ENCODE measurements at places on chromosomes 3 and 15.
A peak's percentile ranks its signal among the peaks of the same experiment; 100 is the strongest.

- DNase-seq = no peak
Observed at GRCh38 chr3:59084583-59084982, 34.8 kb upstream of the CFAP20DC start.

- no peak for DNase-seq
Observed at GRCh38 chr3:143066033-143066432, 53.5 kb upstream of the CHST2 start.

DNA sequence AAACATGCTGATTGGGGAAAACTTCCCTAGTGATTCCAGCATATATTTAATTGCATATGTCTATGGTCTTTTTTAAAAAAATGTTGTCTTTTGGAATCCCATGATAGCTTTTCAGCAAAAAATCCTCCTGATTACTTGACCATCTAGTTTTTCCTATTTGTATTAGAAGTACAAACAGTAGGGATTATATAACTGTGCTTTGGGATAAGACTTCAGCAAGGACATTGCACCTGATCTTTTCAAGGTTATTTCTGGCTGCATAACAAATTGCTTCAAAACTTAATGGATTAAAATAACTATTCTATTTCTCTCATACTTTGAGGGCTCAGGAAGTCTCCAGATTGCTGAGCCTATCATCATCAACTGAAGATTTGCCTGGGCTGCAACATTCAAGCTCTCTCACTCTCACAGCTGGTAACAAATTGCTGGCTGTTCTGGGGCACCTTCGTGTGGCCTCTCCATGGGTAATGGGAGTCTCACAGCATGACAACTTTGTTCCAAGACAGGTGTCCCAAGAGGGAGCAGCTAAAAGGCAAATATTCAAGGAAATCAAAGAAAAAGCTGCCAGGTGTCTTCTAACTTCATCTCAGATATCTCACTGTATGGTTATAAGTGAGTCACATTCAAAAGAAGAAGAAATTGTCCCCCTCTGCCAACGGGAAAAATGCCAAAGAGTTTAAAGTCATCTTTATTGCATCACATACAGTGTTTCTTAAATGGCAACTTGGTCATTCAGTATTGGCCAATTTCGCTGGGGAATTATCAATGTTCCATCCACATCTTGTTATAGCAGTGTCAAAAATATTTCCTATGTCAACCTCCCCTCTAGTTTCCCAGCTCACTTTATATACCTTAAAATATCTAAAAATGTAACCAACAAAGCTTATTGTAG, 644.5 kb upstream of the GRM7 start:
- DNase-seq = no peak

DNA sequence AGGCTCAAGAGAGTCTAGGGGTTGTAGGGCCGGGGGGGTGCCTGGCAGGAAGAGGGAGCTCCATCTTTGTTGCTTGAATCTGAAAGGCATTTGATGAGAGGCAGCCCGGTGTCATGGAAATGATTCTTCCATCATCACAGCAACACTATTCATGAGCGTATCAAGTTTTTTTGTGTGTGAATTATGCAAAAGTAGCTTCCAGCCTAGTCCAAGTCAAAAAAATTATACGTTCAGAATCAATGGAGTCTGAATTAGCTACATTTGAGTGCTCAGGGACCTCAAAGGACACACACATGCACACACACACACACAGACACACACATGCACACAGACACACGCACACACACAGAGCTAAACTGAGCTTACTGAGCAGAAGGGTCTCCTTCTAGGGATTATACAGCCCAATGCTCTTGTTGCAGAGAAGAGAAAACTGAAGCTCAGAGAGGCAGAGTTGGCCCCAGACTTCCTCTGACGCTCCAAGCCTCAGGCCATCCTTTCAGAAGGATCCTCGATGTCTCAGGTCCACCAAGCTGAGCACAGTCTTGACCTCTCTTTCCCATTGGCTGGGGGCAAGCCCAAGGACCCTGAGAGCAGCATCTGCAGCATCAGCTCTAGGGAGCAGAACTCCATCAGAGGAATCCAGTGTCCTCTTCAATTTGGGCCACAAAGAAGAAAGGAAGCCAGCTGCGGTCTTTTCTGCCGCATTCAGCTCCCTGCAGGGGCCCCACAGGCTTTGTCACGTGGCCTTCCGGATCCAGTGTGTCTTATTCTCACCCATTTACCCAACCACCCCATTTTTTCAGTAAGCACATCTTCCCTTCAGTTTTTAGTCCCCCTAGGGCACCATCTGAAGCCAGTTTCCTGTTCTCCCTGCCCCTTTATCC, 228.0 kb downstream of the UACA start:
- peak; percentile 47 for DNase-seq

DNA sequence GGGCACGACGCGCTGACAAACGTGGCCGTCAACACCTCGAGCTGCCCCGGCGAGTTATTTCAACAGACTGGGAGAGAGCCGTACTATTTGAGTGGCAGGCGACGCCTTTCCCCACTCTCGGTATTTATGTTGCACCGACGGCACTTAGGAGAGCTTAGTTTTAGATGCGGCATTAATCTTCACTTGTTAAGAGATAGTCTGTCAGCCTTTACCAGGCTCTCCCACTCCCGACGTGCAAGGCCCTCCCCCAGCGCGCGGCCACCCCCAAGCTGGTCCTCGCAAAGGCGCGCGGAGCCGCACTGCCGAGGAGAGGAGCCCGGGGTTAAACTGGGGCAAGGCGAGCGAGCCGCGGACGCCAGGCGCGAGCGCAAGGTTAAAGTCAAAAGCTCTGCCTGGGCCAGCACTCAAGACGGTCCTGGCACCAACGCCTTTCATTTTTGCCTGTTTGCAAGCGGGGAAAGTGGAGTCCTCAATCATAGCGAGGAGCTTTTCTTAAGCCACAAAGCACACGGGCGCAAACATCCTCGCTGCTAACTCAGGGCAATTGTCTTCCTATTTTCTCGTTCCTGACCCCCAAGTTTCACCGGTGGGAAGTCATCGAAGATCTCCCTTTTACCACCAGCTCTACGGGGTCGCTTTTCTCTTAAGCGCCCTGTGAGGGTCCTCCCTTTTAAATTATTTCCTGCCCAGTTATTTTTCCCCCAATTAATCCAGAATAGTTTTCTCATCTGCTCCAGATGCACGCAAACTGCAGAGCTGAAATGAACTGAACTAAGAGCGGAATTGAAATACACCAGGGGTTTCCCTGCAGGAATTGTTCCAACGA, 86.6 kb downstream of the NR2F2 start:
- DNase-seq = no peak

DNA sequence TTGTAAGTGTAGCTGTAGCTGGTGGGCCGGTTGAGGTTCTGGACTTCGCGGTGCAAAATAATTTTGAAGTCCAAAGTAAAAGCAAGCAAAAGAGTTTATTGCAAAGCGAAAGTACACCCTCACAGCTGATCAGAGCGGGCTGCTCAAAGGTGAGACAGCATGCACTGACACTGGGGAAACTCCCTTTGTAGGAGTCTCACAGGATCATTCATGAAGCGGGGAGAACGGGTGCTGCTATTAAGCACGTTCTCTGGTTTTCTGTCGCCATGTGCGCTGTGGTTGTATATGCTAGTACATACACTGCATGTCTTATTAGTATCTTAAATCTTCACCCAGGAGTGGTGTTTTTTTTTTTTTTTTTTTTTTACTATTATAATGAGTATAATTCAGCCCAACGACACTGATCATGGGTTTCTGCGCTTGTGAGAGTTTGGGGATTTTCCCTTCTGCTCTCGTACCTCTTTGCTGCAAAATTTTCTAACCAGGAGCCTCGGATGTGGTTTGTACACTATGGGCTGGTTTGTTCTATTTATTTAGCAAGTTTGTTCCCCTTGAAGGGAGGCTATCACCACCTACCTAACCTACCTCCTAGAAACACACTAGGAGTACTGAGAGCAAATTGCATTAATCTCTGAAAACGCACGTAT, 1.4 kb upstream of the AP4E1 start:
- peak; percentile 82 for DNase-seq

DNA sequence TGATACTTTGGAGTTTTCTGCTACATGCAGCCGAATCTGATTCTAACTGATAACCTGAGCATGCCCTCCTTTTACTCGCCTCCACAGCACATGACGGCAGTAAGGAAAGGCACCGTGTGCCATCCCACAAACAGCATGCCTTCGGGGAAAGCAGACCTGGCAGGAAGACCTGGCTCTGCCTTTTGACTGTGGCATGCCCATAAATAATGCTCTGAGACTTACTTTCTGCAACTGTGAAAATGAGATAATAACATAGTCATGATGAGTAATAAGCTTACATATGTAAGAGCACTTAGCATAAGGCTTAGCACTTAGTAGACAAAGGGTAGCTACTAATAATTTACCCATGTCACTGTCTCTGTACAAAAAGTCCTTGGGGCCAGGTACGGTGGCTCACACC, 32.9 kb downstream of the MTHFS start:
- no peak for DNase-seq

DNA sequence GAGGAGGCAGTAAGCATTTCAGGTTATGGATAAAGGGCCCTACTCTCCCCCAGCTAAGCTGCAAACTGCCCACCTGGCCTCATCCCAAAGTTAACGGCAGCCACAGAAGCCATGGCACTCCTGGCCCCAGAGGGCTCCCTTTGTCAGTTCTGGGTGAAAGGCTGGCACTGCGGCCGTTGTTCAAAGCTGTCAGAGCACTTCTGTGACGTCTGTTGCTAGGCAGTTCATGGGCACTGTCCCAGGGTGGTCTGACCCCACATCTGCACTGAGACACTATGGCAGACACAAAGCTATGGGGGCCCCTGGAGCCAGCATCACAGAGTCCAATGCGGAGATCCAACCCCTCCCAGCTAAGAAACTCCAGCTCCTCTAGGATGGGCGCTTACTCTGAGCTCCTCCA, 30.0 kb downstream of the TLE3 start:
- DNase-seq = no peak

- no peak for DNase-seq
Observed at GRCh38 chr3:193903966-193904365, 232.0 kb upstream of the HES1 start.

GRCh38 chr15:90217671-90218394, 15.9 kb downstream of the CIB1 start:
- DNase-seq = no peak

GRCh38 chr15:43433165-43433564, 59.8 kb downstream of the TP53BP1 start:
- no peak for DNase-seq

- no peak for DNase-seq
Observed at GRCh38 chr3:145882436-145882835, 278.5 kb downstream of the PLOD2 start.

GRCh38 chr3:116264546-116265319, 180.6 kb downstream of the LSAMP start:
- no peak for DNase-seq

DNA sequence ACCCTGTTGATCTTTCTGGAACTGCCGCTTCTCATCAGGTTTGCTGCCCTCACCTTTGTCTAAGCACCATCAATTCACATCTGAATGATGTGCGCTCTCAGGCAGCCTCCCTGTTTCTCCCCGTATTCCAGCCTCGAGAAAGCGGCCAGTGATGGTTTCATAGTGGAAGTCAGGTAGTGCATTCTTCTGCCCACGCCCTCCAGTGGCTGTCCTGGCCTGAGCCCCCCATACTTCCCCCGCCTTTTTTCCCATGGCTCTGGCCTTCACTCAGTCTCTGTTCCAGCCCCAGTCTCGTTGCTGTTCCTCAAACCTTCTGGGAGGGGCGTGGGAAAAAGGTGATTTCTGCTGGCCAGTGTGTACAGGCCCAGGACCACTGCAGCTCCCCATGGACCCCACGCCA, 101.3 kb downstream of the ASB7 start:
- DNase-seq = no peak

DNA sequence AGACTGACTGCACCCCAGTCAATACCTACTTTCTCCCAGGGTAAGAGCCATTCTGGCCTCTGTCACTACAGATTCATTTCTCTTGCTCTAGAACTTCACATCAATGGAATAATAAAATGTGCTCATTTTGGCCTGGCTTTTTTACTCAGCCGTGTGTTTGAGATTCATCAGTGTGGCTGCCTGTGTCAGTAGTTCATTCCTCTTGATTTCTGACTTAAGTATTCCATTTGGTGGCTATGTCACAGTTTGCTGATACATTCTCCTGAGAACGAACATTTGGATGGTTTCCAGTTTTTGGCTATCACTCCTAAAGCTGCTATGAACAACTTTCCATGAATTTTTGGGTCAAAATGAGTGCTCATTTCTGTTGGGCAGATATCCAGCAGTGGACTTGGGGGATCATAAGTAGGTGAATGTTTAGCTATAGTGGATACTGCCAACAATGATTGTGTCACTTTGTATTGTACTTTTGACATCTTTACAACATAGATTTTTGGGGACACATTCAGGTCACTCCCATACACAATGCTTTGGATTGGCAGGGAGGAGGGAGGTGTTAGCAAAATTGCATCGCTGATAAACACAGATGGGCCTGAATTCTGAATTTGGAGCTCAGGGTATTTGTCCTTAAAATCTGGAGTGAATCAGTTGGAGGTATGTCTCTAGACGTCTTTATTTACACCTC, 19.8 kb upstream of the FAM107A start:
- DNase-seq = no peak

GRCh38 chr3:150989208-150989607, 16.7 kb upstream of the CLRN1 start:
- no peak for DNase-seq

DNA sequence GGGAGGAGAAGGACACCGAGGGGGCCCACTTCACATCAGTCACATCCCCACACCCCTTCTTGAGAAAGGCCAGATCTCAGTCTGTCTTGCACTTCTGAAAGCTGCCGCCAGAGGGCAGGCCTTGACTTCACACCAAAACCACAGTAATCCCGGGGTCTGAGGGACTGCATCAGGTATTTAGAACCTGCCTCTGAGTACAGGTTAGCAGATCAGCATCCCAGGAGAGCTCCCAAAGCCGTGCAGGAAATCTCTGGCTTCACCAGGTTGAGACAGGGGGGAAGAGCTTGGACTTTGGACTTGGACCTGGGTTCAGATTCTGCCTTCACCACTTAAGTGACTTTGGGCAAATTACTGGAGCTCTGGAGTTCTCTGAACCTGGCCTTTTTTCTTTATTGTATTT, 50.3 kb downstream of the LHFPL4 start:
- peak; percentile 65 for DNase-seq

DNA sequence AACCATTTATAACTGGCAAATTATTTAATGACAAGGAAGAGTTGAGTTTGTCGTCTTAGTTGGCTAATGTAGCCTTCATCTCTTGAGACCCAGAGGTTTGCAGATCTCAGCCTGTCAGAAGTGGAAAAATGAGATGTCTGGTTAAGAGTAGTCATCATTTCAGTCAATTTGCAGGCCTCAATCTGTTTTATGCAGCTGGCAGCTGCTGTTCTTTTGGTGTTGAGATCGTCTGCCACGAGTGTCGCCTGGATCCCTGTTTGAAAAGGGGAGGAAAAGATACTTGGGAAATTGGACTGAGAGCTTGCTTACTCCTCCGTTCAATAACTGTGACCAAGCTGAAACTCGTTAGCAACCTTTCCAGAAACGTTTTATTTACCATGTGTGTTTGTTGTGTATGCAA, 2.3 kb downstream of the PHLDB2 start:
- no peak for DNase-seq

All from CD4-positive, alpha-beta T cell treated with Interleukin-15 for 4 hours (primary cell).